ENCODE measurements at places on chromosomes 3 and 15. TPM values are rescaled to one million over a fixed set of nuclear protein-coding genes. Genes with fewer than 3 reads are reported as not detected.

Gene DAPK2
- 2.0 TPM for total RNA-seq

Gene CDCP1
- 15.3 TPM for total RNA-seq

Gene C3orf33
- 4.4 TPM for total RNA-seq

Gene REC114
- not detected for total RNA-seq

Gene RCCD1
- total RNA-seq: 20.6 TPM

Gene ARPIN
- total RNA-seq: 20.4 TPM

Gene SLC22A14
- total RNA-seq: 0.18 TPM

DNA sequence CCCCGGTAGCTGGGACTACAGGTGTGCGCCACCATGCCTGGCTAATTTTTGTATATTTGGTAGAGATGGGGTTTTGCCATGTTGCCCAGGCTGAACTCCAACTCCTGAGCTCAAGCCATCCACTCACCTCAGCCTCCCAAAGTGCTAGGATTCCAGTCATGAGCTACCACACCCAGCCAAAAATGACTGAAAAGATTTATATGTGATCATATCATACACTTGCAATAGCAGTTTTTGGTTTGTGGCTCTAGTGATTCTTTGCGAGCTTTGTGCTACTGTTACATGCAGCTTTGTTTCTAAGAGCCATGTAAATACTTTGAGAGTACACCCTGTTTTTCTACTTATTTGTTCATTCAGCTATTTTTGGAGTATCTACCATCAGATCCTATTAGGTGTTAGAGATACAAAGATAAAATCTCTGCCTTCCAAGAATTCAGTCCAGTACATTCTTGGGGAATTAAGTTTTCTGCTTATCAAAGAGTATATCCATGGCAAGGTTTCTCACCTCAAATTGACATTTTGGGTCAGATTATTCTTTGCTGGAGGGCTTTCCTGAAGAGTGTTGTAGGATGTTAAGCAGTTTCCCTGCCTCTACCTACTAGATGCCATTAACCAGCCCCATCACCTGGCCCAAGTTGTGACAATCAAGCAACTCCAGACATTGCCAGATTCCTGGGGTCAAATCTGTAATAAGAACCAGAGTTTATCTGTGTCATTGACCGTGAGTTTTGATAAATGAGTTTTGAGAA is 15.0 kb downstream of the SNAP23 start:
- no peak for DNase-seq

DNA sequence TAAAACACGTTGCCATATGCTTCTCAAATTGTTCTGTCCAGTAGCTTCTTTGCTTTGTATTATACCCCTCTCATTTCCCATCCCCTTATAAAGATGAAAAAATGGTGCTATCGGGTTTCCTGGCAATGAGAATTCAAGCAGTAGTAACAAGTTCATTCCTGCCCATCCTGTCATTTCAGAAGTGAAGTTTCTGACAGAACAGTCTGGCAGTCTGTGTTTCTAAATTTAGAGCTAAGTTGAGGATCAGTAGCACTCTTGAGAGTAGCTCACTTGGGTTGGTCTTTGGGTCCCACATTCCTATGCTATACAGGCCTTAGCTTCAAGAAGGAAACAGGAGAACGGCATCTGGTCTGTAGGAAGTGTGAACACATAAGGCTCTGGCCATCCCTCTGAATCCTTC is 134.6 kb downstream of the GHSR start:
- DNase-seq: no peak

DNA sequence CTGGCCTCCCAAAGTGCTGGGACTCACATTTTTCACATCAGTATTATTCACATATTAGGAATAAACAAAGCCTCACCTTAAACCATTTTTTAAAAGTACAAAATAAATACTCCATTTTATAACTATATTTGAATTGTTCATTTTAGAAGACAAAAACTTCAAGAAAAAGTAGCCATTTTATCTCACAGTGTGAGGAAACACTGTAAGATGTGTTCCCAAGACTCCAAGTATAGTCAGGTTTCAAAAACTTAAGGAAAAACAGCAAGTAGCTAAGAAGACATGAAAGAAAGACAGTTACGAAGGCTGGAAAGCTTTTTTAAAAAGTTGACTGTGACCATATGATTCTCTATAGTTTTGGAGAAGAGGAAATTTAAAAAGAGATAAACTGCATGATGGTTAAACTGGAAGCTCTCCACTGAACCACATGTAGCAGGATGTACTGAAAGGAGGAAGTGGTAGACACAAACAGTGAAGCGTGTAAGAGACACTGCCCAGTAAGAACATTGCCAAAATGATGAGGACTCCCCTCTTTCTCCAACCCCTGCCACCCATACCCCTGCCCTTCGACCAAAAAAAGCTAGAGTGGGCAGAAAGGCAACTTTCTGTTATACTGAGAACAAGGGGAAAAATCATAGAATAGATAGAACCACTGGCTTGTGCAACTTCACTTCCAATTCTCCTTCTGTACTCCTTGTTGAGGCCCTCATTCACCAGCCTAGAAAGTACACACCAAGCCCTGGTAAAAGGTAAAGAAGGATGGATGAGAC is 6.2 kb upstream of the TMF1 start:
- no peak for DNase-seq

DNA sequence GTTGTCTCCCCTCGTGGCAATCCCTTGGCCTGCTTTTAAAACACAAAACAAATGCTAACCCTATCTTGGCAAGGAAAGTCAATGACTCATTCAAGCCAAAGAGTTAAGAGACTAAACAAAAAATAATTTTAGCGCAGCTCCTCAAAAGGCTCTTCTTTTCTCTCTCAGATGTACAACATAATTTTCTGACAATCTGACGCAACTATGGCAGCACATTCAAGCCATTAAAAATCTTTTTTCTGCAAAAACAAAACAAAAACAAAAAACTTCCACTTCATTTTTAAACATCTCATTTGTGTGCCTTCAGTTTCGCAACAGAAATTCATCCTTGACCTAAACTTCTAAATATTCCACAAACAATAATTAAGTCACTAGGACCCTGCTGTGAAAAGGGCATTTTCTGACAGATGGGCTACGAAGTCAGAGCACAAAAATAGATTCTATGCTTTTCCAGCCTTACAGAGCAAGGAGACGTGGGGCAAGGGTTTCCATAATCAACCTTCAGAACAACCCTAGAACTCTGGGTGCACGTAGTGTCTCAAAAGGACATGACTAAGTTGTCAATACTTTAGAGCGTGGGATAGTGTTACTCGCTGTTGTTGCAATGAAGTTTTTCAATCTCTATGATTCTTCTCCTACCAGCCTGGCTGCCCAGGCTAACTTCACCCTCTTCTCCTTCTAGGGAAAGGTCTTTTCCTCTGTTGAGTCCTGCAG is 84.3 kb downstream of the MB21D2 start:
- DNase-seq: no peak

- no peak for DNase-seq
Observed at GRCh38 chr3:2589336-2589969, 490.8 kb downstream of the CNTN4 start.

DNA sequence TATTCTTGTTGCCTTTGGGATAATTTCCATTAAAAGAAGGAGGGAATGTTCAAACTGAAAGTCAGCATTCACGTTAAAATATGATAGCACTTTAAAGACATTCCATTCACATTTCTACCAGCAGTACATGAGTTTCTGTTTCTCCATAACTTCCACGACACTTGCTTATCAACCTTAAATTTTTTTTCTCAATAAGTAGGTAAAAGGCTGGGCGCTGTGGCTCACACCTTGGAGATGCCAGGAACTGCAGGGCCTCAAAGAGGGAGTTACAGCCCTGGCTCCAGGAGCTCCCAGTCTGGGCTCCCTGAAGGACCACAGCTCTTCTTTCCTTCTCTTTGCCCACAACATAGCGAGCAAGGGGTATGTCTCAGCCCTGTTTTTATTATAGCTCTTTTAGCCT is 42.9 kb upstream of the PRR23C start:
- no peak for DNase-seq

- no peak for DNase-seq
Observed at GRCh38 chr15:36612063-36612788, 32.8 kb downstream of the CDIN1 start.

DNA sequence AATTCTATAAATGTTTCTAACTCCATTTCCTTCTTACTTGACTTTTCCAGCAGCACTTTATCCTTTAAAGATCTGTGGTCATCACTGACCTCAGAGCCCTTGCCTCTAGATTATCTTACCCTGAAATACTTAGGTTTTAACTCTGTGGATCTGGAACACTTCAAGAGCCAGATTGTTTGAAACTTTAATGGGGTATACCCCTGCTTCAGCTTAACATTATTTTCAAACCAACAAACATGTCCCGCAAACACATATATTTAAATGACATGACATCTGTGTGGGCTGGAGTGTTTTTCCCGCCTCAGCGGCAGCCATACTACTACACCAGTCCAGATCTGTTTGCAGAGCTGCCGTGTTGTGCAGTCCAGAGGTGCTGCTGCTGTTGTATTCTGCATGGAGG is 252.0 kb upstream of the TPM1 start:
- no peak for DNase-seq

DNA sequence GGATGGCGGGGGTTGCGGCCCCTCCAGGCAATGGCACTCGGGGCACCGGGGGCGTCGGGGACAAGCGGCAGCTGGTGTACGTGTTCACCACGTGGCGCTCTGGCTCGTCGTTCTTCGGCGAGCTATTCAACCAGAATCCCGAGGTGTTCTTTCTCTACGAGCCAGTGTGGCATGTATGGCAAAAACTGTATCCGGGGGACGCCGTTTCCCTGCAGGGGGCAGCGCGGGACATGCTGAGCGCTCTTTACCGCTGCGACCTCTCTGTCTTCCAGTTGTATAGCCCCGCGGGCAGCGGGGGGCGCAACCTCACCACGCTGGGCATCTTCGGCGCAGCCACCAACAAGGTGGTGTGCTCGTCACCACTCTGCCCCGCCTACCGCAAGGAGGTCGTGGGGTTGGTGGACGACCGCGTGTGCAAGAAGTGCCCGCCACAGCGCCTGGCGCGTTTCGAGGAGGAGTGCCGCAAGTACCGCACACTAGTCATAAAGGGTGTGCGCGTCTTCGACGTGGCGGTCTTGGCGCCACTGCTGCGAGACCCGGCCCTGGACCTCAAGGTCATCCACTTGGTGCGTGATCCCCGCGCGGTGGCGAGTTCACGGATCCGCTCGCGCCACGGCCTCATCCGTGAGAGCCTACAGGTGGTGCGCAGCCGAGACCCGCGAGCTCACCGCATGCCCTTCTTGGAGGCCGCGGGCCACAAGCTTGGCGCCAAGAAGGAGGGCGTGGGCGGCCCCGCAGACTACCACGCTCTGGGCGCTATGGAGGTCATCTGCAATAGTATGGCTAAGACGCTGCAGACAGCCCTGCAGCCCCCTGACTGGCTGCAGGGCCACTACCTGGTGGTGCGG is 1.9 kb downstream of the CHST2 start:
- DNase-seq: no peak

DNA sequence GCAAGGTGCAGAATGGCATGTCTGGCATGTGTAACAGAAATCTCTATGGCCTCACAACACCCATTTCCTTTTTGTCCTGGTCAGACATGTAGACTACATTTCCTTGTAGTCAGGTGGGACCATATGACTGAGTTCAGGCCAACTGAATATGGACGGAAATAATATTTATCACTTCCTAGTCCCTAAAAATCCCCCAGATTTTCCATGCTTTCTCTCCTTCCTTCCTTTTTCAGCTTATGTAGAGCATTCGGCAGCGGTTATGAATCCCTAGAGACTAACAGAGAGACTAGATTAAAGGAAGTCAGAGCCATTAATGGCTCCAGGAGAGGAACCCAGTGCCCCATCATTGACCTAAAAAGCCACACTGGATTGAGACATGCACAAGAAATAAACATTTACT is 35.8 kb downstream of the SLC9A9 start:
- no peak for DNase-seq

DNA sequence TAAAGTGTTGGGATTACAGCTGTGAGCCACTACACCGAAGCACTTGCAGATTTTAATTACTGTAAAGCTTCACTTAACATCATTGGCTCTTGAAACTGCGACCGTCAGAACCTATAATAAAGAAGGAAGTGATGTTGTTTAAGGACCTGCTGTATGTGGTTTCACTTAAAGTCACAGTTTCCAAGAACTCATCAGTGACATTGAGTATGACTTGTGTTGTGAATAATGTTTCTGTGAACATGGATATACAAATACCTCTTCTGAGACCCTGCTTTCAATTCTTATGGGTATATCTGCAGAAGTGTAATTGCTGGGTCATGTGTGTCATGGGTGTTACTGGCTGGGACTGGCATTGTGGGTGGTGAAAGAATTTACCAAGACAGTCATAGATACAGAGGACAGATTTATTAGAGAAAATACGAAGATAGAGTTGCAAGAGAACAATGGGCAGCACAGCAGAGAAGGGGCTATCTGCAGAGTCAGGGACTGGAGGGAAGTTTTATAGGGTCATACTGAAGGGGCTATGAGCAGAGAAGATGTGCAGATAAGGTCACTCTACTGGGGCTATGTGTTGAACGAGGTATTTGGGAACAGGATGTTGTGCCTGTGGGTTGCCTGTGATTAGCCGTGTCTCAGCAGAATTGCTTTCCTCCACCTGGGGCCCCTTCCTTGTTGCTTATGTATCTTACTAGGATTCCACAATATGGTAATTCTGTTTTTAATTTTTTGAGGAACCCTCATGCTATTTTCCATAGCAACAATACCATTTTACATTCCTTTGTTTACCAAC is 4.5 kb downstream of the NDUFB5 start:
- no peak for DNase-seq

DNA sequence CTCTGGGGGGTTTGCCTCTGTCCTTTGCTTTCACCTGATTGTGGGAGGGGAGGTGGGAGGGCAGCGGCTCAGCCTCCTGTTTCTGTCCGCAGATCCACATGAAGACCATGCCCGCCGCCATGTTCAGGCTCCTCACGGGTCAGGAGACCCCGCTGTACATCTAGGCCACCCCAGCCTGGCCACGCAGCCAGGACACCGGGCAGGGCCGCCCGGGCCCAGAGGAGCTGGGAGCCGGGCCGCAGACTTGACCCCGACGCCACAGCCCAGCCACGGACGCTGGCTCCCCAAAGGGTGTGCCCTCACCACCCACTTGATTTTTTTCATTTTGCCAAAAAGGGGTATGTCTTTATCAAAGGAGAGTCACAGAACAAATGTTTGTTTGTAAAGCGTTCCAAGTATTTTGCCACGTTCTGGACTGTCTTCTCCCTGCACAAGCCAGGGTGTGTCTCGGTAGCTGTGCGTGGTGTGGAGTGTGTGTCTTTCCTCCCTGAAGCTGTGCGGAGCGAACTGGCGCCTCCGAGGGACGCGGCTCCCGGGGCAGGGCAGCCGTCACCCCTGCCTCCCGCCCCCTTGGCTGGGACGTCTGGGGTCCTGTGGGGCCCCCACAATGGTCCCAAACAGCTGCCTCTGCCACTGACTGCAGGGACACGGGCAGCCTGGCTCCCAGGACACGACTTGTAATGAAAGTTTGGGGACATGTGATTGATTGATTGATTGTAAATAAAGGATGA is 152.5 kb downstream of the NSMCE3 start:
- no peak for DNase-seq

- DNase-seq: no peak
Observed at GRCh38 chr3:18501679-18502343, 76.7 kb upstream of the SATB1 start.

GRCh38 chr3:42144209-42144608 is 53.1 kb downstream of the TRAK1 start:
- DNase-seq: no peak

DNA sequence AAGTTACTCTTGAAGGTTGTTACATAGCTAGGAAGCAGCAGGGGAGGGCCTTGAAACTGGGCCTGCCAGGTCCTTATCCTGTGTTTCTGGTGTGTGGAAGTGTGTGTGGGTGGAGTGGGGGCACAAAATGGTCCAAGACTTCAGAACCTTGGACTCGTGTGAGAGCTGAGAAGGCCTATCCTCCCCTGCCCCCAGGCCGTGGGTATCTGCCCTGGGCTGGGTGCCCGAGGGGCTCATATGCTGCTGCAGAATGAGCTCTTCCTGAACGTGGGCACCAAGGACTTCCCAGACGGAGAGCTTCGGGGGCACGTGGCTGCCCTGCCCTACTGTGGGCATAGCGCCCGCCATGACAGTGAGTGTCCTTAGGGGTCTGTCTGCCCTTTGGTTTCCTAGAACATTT is 4.5 kb downstream of the CHRD start:
- no peak for DNase-seq
